Right cardiac atrium (tissue), 5 donors: ENCODE measurements at places on chromosomes 7 and 10.

- DNase-seq = no peak
Observed at GRCh38 chr10:70442332-70442988, 979 bp upstream of the NODAL start.

GRCh38 chr7:110257673-110258072, 833.3 kb upstream of the LRRN3 start:
- DNase-seq = no peak

- no peak for DNase-seq
Observed at GRCh38 chr7:101211501-101211900, 5.9 kb downstream of the PLOD3 start.

- DNase-seq = no peak
Observed at GRCh38 chr10:62034096-62034640, 132.7 kb downstream of the ARID5B start.

- no peak for DNase-seq
Observed at GRCh38 chr7:142352543-142352942, 94.7 kb upstream of the PRSS58 start.

DNA sequence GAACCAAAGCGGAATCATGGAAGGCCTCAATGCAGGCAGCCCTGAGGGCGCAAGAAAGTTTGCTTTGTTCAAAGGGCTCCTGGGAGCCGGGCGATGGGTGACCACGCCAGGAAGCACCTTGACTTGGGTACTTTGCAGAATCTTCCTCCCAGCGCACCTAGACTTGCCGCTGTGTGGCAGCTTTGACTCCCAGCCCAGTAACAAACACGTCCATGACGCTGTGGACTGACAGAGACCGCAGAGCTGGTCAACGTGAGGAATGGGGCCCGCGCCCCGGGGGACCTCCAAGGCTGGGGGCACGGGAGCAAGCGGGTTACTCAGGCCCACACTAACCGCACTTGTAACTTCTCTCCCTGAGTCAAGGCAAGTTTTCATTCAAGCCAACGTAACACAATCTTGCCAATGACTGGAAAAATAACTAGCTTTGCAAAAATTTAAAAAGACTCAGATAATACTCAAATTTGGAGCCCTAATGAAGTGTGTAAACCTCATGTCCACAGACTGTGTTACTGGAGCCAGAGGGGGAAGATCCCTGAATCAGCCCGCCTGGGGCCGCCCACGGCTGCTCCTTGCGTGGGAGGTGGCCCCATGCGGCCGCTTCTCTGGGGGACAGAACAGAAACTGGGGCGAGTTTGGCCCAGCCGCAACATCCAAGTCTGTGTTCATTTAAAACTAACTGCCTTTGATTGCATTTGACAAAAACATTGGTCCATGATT, 130.8 kb downstream of the DNAJB6 start:
- DNase-seq = no peak
